ENCODE measurements at places on chromosomes 4 and X.

- DNase-seq, result no peak
Observed at GRCh38 chr4:57854748-57855147, 744.6 kb upstream of the IGFBP7 start.

- no peak for DNase-seq
Observed at GRCh38 chr4:5845035-5845905, 47.6 kb downstream of the CRMP1 start.

GRCh38 chr4:186345184-186345583 lies 79.2 kb downstream of the F11 start:
- DNase-seq, result no peak

- DNase-seq, result no peak
Observed at GRCh38 chr4:172986114-172986513, 182.5 kb upstream of the GALNT7 start.

DNA sequence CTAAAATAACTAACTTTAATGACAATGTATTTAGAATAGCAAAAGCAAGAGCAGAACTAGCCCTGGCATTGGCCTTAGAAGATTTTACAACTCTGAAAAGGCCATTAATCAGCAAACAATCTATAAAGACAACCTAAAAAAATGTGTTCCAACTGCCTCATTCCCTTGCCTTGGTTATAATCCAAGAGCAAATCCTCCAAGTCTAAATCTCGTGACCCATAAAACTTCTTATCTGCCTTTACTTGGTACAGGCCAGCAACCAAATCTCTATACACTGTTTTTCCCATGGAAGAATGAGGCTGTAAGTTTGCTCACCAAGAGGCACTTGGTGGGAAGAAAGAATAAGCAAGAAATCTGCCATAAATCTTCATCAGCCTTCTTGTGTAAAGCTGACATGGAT lies 175.3 kb upstream of the MID1 start:
- no peak for DNase-seq

- no peak for DNase-seq
Observed at GRCh38 chrX:93791304-93791703, 117.3 kb downstream of the FAM133A start.

GRCh38 chr4:118390121-118390520 lies 37.3 kb upstream of the PRSS12 start:
- DNase-seq, result no peak

DNA sequence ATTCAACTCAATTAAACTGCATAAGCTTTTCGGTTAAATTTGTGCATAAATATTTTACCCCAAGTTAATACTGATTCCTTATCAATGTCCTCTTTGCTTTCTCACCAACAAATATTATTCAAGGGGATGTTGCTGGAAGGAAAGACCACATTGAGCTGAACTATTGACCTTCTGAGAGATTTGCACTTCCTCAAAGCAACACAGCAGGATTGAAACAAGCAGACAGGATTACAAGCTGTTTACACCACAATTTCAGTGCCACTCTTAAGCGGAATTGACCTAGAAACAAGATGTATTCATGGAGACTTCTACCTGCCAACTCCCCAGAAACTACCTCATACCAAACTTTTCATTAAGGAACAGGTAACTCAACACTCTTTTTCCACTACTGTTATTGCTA lies 96.5 kb upstream of the DUSP21 start:
- no peak for DNase-seq

All from stimulated activated CD4-positive, alpha-beta T cell treated with anti-CD3 and anti-CD28 coated beads, Interleukin-4, amount 100 ng/mL, for 4 hours (primary cell).